Stimulated activated CD8-positive, alpha-beta memory T cell treated with anti-CD3 and anti-CD28 coated beads, Interleukin-4, amount 100 ng/mL, for 1 hour (primary cell): ENCODE measurements at places on chromosomes 4 and X.
A peak's percentile ranks its signal among the peaks of the same experiment; 100 is the strongest.

DNA sequence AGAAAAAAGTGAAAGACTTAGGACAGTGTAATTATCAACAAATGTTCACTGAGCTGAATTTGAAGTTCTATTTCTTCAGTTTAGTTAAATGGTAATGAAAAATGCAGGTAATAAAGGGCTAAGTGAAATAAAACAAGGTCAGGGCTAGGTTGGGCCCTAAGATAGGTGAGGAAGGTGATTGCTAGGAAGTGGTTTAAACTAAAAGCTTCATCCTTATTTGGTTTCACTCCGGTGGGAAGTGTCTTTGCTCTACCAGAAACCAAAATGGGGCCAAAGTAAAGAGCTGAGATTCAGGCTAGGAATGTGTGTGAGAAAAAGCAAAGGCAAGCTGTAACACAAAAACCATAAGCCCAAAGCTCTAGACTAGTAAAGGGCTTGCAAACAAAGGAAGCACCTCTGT lies 31.0 kb downstream of the TAB3 start:
- no peak for DNase-seq

DNA sequence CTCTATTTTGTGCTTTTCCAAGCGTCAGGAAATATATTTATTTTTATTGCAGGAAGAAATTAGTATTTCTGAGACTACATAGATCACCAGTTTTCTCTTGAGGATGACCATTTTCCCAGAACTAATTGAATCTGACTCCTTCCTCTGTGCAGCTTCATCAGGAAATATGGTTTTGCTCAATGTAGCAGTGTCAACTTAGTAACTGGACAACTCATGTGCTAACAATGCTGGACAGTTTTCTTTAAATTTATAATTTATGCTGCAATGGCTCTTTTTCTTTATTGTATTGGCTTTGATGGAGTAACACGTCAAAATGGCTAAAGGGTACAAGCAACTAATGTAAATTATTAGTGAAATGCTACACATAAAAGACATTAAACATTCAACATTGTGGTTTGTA lies 531.5 kb downstream of the ANKRD50 start:
- no peak for DNase-seq

GRCh38 chrX:30620980-30621618 lies 32.1 kb upstream of the GK start:
- DNase-seq, result no peak

GRCh38 chrX:123185721-123186120 lies 1.6 kb downstream of the GRIA3 start:
- DNase-seq, result no peak

DNA sequence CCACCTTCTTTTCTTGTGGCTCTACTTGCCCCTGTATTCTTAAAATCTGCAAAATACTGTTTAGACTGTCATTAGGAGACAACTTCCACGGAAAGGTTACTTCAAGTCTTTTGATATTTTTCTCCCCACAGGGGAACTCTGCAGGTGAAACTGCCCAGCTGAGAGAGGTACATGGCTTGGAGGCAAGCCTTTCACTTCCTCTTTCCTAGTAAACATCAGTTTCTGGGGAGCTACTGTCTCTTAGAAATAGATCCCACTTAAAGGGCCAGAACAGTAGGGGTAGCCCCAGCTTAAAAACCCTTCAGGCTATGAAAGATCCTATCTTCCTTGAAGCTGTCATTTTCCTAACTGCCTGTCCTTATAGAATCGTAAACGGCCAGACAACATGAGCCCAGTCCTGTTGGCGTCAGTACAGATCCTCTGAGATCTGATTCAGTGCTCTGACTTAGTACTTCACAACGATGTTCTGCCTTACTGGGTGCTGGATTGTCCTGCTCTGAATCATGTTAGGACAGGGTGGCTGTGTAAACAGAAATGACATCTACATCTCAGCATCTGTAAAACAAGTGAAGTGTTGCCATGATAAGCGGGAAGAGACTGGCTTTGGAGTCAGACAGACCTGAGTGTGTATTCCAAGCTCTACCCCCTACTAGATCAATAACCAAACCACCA lies 102.1 kb downstream of the ITIH6 start:
- no peak for DNase-seq

DNA sequence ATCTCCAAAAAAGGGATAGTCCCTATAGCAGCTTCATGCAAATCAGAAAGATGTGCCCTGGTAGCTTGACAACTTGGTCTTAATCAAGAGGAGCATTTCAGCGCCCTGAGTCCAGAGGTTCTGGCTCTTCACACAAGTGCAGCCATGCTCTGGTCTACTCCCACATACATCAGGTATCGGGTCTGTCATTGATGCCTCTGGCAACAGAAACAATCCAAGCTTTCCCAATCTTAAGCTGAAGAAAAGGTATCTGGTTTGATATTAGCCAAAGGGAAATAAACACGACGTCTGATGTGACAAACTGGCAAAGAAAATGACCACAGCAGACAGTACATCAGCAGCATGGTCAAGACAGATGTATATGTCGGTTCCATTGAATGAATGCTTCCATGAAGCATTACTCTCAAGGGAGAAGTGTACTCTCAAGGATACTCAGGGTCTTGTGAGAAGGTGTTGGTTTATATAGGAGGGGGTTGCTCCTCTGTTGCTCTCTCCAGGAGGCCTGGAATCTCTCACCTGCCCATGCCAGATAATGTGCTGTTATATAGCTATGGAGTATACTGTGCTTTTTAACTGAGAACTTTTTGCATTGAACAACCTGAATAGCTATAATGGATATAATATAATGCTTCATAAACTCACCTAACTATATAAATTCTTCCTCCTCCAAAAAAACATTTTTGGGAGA lies 879.6 kb upstream of the PCDH10 start:
- DNase-seq, result no peak

DNA sequence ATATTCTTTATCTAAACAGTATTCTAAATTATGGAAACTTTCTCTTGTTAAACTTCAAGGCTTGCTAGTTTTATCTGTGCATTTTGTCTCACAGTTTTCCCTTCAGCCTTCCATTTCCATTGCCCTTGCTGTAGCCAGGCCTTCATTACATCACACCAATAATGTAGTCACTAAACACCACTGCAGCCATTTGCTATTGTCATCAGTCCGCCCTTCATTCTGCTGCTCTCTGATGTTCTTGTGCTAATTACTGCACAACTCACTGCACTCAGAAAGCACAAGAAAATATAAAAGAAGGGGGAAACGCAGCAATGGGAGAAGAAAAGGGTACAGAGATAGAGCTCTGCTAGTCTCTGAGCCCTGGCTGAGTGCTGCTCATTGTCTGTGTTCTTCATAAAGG lies 239.6 kb upstream of the FSTL5 start:
- no peak for DNase-seq

DNA sequence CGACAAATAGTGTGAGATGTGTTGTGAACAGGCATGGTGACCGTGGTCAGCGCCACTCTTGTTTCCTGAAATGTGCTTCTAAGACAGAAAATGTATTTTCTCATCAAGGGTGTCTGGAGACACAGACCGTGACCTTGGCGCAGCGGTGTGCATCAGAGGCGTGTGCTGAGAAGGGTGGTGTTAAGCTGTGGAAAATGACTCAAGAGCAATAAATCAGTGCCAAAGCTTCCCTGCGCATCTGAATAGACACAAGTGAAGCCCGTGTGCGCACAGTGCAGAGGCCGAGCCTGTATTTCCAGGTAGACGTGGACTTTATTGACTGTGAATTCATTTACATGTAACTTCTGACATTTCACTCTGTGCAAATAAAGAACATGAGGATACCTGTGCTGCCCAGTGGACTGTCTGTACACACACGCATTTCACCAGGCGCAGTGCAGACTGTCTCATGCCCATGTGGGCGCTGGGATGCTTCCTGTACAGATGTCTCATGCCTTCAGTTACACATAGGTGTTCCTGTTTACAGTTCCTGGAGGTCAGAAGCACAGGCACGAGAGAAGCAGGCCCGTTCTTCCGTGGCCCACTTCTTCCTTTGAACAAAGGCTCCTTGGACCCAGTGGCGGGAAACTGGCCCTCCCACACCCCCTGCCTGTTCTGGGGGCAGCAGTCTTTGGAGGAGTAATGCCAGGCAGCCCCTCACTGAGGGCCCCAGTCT lies 31.9 kb downstream of the NSG1 start:
- no peak for DNase-seq

GRCh38 chr4:71832049-71832448 lies 48.2 kb upstream of the GC start:
- DNase-seq, result no peak

GRCh38 chr4:123786163-123786915 lies 389.7 kb downstream of the SPRY1 start:
- DNase-seq, result no peak

DNA sequence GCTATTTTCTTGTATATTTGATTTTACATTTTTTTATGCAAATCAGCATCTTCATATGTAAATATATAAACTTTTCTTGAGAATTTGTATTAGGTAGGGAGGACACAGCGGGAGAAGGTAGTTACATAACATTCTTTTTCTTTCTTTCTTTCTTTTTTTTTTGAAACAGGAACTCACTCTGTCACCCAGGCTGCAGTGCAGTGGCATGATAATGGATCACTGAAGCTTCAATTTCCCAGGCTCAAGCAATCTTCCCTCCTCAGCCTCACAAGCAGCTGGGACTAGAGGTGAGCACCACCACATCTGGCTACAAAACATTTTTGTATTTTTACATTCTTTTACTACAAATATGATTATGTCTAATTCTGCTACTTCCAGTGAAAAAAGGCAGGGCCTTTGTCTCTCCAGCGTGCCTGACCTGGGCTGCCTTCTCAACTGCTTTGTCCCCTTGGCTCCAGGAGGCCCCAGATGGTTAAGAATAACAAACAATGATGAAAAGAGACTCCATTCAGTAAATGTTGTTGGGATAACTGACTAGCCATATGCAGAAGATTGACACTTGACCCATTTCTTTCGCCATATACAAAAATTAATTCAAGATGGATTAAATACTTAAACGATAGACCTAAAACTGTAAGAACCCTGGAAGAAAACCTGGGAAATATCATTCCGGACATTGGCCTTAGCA lies 46.5 kb upstream of the FAT4 start:
- DNase-seq, result no peak

DNA sequence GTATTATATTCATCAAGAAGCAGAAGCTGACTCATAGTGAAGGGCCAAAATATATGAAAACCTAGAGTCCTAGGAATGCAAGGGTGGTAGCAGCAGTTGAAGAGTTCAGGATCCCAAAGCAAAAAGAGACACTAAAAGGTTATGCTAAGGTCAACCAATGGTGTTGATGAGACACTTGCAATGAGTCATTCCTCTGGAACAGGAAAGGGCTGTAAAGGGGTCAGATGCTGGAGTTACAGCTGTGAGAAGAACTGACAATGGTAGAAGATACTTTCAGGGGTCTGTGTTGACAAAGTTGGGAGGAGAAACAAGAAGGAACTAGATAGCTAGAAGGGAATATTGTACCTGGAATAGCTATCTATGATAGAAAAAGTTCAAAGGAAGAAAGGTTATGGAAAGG lies 47.5 kb downstream of the ZGRF1 start:
- DNase-seq, result no peak

GRCh38 chr4:186104114-186104889 lies at the start of gene FAM149A:
Gene FAM149A, plus strand, starts transcription at chr4:186104704.
- DNase-seq, result peak; percentile 30

DNA sequence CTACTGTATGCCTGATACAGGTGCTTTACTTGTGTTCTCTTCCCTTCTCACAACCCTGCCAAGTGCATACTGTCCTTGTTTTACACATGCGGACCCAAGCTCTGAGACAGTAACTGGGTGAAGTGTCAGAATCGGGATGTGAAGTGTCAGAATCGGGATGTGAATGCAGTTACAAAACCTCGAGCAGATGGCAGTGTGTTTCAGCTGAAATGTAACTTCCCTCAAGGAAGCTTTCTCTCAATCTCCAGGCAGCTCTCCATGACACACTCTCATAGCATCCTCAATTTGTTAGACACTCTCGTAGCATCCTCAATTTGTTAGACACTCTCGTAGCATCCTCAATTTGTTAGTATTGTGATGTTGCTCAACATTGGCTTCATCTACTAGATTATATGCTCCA lies 1.1 kb upstream of the HPSE start:
- no peak for DNase-seq

DNA sequence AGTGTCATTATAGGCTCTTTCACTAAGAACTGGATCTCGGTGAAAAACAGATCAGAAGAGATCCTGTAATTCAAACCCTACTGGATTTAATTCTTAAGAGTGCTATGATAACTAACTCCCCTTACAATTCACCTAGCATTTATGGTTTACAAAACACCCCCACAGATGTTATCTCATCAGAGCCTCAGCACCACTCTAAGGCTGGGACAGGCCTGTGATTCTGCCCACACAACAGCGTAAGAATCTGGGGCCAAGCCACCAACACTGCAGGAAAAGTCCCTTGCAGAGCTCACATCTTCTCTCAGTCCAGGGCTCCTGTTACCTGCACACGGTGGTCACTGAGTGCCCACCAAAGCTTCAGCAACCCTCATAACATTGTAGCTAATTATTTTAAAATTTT lies 8.9 kb downstream of the MFAP3L start:
- no peak for DNase-seq

DNA sequence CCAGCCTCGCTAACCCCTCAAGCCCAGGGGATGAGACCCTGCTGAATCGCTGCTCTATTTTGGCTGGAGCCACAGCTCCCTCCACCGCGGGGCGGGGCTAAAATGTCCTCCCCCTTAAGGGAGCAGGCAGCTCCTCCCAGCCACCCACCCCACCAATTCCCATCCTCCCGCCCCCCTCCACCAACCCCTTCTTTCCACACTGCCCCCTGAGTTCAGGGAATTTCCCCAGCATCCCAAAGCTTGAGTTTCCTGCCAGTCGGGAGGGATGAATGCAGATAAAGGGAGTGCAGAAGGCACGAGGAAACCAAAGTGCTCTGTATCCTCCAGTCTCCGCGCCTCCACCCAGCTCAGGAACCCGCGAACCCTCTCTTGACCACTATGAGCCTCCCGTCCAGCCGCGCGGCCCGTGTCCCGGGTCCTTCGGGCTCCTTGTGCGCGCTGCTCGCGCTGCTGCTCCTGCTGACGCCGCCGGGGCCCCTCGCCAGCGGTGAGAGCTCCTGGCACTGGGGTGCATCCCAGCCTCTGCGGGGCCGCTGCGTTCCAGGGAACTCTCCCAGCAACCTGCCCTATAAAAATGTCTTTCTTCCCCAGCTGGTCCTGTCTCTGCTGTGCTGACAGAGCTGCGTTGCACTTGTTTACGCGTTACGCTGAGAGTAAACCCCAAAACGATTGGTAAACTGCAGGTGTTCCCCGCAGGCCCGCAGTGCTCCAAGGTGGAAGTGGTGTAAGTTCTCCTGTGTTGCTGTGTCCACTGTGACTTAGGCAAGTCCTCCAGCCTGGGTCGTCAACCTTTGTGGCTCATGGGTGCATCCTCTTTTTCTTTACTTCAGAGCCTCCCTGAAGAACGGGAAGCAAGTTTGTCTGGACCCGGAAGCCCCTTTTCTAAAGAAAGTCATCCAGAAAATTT lies at the start of gene CXCL6:
Gene CXCL6, plus strand, starts transcription at position 306 of the 907 bp plus-strand sequence. Its CDS starts 73 bp downstream, at position 379.
- DNase-seq, result no peak

- DNase-seq, result no peak
Observed at GRCh38 chr4:71550220-71551165, 211.7 kb downstream of the SLC4A4 start.
